Naive thymus-derived CD8-positive, alpha-beta T cell (primary cell): ENCODE measurements at places on chromosomes 2 and 18.

DNA sequence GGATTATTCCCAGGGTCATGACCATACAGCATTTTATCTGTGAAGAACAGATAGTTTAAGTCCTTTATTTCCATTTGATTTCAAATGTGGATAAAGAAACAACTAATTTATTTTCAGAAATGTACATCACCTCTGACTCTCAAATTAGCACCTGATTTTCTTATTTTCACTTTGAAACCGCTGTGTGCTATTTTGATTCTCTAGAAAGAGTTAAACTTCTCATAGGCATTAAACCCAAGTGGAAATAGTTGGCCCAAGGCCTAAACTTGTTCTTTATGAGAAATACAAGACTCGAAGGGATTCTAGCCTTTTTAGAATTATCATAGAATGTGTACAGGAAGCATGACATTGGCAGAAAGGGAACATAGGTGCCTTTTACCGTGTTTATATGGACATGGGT lies 41.5 kb upstream of the LTBP1 start:
- DNase-seq, result no peak

GRCh38 chr2:27828305-27828704 lies 56.8 kb downstream of the MRPL33 start:
- no peak for DNase-seq

GRCh38 chr2:27320958-27321543 lies 1.8 kb downstream of the MPV17 start:
- DNase-seq, result no peak

- no peak for DNase-seq
These were observed 17.8 kb upstream of the PMAIP1 start for GRCh38 chr18:59881728-59882656.

- DNase-seq, result no peak
These were observed 77.5 kb downstream of the MARCO start for GRCh38 chr2:119019521-119019920.

- DNase-seq, result no peak
These were observed 140.4 kb downstream of the CDH2 start for GRCh38 chr18:28036488-28036887.

DNA sequence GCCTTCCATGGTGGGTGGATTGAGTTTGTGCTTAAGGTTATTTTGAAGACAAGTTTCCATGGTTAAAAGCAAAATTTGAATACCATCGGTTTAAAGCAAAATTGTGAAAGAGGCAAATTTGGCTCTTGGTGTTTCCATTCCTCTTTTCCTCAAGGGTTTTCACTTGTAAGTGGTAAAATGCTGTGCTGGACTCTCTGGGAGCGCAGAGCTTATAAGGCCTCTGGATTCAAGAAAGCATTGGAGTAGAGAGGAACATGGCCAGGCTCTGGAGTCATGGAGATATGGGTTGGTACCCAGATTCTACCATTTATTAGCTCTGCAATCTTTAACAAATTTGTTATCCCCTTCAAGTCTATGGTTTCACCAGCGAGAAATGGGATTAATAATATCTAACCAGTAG lies 17.5 kb downstream of the KCNE4 start:
- no peak for DNase-seq

DNA sequence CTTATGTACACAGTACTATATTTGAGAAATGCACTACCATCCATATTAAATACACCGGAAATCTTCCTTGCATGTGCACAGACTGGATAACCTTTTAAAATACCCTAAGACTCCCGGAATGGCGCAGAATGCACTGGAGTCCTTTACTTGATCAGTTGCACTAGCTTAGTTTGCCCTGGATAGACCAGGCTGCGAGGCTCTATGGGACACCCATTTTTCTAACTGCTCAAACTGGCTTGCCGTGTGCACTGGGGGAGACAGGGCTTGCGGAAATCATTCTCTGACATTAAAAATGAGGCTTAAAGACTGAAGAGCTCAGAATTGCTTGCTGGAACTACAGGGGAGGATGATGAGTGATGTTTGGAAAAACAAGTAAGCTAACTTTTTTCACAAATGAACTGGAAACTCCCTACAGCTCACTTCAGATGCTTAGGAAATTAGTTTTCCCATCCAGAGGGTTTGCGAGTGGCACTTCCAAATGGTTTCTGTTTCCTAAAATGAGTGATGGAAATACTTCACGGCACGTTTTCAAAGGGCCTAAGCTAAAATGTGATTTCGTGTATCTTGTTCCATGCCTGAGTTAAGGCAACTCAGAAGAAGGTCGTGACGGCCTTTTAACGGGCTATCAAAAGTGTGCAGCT lies 2.7 kb downstream of the NCK2 start:
- DNase-seq, result no peak

- DNase-seq, result no peak
These were observed 47.8 kb upstream of the CAVIN2 start for GRCh38 chr2:191894681-191895147.

DNA sequence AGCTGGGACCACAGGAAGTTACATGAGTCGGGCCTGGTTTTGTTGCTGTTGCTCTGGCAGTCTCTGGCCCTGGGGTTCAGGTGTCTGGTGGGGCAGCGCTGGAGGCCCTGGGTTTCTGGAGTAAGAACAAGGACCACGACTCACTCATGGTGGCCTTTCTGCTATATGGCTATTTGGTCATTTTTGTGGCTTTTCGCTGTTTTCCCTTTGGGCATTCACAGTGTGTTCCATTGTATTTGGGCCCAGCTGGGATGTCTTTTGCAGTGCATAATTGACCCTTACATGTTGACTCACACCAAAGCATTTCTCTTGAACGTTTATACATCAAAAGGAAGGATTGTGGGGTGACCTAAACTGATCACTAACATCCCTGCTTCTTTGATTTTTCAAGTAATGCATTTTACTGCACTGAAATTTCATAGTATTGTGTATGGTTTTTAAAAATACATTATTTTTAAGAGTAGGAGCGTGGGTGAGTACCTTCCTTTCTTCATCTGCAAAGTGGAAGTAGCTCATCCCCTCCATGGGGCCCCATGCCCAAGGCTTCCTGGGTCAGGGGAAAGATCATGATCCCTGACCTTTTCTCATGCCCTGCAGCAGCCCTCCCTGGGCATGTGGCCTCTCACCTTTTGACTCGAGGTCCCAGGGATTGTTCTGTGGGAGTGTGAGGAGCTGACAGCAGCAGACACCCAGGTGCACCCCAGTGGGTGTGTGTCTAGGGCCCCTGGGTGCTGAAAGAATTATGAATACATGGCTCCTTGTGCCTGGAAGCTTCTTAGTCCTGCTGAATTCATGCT lies 225.5 kb downstream of the AGAP1 start:
- no peak for DNase-seq

DNA sequence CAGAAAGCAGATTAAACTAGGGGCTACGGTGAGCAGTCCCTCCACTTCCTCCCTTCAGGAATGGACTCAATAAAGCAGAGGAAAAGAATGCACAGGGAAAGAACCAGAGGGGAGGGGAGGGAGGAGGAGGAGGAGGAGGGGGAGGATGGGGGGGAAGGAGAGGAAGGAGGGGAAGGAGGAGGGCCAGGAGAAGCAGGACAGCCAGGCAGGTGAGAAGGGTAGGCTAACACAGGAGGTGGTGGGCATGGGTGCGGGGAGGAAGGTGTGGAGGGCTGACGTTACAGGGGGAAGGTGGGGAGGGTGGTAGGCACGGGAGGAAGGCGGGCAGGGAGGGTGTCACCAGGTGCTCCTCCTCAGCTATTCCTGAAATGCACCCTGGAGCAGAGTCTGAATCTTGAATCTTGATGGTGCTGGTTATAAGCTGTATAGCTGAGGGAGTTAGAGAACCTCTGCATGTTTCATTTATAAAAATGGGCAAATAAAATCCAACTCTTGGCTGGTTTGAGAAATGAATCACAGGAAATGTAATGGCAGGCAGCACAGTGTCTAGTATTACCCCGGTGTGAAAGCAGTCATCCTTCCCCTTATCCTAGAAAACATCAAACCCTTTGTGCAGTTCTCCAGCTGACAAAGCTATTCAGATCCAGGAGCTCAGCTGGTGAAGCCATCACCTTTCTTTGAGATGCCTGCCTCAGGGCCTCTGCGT lies 3.4 kb downstream of the TMEM18 start:
- DNase-seq, result no peak

DNA sequence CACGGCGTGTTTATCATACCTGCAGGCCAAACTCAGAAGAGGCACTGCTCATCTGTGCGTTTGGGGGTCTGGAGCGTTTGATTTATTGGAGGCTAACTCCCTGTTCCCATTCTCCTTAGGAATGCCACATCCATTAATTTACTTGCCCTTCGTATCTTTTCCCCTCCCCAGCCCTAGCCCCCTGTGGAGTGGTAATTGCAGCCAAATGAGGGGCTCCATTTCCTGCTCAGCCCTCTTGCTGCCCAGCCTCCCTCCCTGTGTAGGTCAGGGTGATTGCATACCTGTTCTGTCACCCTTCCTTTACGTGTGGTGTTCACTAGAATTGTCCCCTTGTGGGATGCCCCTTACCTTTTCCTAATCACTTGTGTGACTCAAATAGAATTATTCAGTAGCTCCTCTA lies 120.4 kb downstream of the MAP3K20 start:
- DNase-seq, result no peak

DNA sequence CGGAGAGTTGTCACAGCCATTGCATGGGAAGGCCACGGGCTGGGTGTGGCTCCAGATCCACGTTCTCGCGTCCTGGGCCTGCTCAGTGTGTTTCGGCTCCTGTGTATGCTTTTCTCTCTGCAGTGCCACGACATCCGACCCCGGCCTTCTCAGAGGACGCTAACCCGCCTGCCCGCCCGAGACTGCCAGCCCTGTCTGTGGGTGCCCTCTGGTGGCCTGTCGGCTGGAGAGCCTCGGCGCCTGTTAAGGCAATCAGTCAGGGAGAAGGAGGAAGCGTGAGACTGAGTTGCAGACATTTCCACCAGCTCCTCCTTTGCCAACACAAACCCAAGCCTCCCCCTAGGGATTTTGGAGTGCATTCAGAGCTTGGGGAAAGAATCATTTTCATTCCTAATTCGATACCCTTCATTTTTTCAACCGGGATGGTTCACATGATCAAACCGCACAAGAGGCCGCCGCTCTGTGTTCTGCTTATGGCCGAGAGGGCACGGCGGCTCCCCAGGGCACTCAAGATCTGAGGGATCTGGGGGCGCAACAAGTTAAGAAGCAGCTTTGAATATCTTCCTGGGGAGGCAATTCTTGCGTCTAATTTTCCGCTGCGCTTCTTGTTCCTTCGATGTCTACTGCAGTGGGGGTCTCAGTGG lies 37.5 kb upstream of the ZBTB7C start:
- peak; percentile 40 for DNase-seq

DNA sequence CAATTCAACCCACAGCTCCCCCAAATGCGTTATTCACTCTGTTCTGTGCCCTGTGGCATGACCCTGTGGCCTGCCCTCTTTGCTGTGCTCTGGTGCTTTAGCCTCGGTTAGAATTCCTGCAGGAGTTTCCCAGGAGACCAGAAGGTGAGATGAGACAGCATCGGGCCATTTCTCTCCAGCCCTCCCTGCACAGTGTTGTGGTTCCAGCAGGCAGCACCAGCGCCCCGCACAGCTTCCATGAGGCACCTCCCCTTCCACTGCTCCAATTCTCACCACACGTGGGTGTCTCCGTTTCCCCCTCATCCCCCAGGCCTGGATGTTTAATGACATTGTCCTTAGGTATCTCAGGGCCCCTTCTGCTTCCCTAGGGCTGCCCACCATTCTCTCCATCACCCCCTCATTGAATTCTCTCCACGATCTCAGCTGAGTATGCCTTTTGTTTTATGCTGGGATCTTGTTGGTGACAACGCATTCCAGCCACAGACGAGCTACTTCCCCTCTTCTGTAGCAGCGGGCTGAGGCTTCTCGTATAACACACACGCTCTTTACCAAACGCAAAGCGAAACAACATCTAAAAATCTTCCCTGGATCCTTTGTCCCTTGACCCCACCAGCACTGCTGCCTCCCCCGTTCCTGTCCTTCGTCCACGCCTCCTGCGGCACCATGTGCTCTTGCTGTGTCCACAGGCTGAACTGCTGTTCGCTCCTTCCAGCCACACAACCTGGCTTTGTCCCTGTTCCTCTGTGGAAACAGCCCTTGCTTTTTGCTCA lies 35.1 kb downstream of the ACKR3 start:
- DNase-seq, result no peak

DNA sequence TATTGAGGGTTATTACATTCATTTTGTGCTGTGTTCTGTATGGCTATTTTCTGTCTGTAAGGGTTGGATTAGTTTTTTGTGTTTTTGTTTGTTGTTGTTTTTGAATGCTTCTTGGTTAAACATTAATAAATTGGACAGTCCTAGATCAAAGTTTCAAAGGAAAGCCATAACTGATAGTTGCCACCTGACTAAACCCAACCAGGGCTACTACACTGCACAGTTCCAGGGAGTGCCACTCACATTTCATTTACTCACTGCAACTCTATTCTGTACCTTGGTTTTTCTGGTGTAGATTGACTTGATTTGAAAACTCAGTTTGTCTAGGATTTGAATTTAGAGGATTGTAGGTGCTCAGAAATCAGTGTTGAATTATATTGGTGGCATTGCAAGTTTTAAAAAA lies 6.4 kb downstream of the MYL12B start:
- DNase-seq, result no peak

DNA sequence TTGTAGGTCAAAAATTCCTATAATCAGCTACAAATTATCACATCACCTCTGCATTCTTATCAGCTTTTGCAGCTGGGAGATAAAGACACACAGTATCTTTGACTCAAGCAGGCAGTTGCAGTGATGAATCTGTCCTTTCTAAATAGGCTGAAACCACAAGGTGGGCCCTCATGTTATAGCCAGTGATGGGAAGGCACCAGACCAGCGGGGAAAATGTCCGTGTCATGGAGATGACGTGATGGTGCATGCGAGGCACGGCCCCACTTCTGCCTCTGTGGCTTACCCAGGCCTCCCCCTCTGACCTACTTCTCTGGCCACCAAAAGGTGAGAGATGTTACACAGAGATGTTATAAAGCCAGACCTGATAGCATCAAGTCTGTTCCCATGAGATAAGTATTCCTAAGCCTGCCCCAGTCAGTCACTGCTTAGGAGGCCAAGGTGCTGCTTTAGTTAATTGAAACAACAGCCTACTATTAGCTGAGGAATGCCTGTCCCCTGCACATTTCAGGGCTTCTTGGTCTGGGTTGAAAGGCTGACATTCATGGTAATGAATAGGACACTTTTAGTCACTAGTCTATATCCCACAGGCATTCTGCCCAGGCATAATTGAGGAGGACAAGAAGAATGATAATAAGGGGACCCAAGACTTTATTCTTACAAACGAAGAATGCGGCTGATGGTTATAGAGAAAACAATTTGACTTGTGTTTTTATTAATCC lies 327.9 kb downstream of the LPIN1 start:
- no peak for DNase-seq
